ENCODE measurements at places on chromosomes 3 and 15.

DNA sequence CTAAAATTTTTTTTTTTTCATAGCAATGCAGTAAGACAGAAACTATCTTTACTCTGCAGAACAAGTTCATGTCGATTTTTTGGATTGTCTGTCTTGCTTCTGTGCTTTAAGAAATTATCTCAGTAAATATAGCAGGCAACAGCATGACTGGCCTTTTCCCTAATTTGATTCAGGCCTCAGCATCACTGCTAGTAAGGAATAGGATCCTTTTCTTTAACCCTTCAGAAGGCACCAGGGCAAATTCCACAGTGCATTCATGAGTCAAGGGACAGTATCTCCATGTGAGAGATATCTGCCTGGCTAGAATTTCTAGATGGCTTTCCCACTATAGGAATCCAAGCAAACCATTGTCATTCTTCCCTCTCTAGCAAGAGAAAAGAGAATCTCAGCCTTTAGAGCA lies 71.4 kb downstream of the TIPARP start:
- DNase-seq, result no peak

- DNase-seq, result no peak
Observed at GRCh38 chr15:48869966-48870365, 8.0 kb upstream of the EID1 start.

DNA sequence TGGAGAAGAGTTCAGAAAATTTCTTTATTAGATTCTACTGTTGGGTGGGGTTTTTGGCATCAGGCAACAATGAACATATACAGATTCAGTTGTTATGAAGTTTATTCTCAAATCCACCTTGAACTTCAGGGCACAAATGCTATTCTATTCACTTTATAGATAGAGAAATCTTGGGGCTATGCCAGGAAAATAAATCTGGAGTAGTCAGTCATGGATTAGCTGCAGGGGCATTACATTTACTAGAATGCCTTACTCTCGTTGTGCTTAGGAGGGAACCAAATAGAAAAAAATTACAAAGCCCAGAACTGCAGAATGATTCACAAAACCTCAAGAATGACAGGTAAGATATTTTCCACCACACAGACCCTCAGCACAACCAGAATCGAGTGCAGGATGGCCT lies 216.7 kb downstream of the CDIN1 start:
- no peak for DNase-seq

DNA sequence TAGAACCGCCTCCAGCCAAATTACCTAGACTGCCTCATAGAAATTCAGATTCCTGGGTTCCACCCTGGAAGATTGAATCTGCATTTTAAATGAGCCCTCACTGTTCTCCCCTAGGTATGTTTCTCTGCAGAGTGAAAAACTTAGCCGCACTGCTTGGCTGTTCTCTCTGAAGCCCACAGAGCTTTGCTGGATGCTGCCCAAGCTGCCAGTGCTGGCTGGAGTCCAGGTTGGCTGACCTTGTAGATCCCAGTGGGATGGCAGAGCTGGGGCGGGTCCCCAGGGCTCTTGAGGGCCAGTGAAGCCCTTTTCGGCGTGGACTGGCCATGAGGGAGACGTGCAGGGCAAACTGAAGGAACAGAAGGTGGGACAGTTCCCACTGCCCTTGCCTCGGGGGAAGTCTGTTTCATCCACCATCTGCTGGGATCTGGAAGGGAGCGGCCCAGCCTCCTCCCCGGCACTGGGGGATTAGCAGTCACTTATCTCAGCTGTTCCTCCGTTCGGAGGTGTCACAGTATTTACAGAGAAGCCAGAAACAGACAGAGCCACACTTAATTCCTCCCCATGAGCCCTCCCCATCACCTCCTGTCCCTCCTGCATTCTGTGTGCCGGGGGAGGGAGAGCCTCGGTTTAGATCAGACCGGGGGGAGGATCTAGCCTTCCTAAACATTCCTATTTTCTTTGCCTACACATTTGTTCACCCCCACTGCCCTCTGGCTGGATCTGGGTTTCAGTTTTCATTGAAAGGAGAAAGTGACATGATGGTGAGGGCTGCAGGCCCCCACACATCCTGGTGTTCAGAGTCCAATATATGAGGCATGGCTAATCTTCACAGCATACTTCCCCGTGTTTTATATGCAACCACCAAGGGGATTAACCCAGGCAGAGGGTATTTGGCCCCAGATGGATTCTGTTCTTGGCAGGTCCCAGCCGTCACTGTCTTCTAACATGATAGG lies 4.1 kb upstream of the ACTC1 start:
- DNase-seq, result no peak

DNA sequence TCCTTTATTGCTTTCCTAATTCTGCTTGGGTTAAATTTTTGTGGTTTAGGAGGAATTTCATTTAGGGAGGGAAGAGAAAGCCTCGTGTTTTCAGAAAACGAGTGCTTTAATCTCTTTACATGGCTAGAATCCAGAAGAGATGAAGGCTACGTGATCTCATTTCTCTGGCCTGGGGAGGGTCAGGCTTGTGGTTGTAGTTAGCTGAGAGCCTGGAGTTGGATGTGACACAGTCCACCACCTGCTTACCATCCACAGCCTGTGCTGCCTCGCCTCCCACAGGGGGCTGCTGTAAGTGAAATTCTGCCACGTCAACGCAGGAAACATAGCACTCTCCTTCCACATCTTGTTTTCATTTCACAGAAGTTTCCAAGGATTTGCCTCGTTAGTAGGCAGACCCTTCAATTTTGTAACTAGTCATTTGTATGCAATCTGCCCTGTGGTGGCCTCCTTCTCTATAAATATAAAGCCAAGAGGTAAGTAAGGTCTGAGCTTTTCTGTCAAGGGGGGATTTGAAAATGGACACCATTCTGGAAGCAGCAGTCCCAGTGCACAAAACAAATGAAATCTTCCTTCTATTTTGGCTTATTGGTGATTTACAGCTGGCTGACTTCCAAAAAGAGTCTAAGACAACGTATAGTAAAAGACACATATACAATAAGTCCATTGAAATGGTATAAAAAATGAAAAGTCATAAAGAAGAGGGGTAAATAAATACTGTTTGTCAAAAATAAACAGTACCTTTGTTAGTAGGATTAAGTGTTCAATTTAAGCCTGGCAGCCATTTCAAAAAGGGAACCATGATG lies 3.4 kb downstream of the GXYLT2 start:
- no peak for DNase-seq

DNA sequence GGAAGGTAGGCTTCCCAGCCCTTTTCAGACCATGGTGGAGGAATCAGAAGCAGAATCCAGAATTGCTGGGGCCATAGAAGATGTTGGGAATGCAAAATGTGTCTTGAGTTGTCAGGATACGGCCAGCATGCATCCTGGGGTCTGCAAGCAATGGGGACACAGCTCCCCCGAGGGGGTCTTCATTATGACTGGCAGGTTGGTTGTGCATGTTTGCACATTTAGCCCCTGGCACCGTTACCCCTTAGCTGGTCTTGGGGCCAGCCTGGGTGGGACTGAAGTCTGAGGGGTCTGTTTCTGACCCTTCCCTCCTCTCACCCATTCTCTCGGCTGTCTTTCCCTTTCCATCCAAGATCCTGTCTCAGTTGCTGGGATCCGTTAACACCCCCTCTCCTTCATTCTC lies 50.7 kb downstream of the STARD5 start:
- no peak for DNase-seq

Measured in lung microvascular endothelial cell (primary cell).